ENCODE measurements at places on chromosomes 2 and 18. TPM values are rescaled to one million over a fixed set of nuclear protein-coding genes. Genes with fewer than 3 reads are reported as not detected.

HOXD1 gene
- total RNA-seq: 0.16 TPM

COL4A4 gene
- 1.2 TPM for total RNA-seq

CNRIP1 gene
- total RNA-seq: 1.9 TPM

GAREM2 gene
- total RNA-seq: 5.0 TPM

FAM110C gene
- 0.09 TPM for total RNA-seq

FAM237A gene
- total RNA-seq: not detected

Measured in A549 treated with CORT108297 at 1 μM for 4 hours (cell line).